ENCODE measurements at places on chromosomes 16 and 17. TPM values are rescaled to one million over a fixed set of nuclear protein-coding genes. Genes with fewer than 3 reads are reported as not detected.

- no peaks in the 10 kb centered on the region for H3K27me3 ChIP-seq
- DNase-seq, result peak; percentile 1
- no peak overlapping the region for H3K4me3 ChIP-seq
- H3K36me3 ChIP-seq, result no peaks in the 10 kb centered on the region
- H3K27ac ChIP-seq, result no peak overlapping the region
Observed at GRCh38 chr16:63289834-63290460, 1253.7 kb upstream of the CDH8 start.

- H3K4me3 ChIP-seq, result no peak overlapping the region
- peaks cover 10% of the 10 kb centered on the region for H3K4me1 ChIP-seq
- H3K27me3 ChIP-seq, result no peaks in the 10 kb centered on the region
- H3K27ac ChIP-seq, result no peak overlapping the region
- DNase-seq, result no peak
Observed at GRCh38 chr17:80956321-80957190, 35.1 kb upstream of the CHMP6 start.

GRCh38 chr17:80785477-80786178 lies 206.0 kb upstream of the CHMP6 start:
- no peaks in the 10 kb centered on the region for H3K27me3 ChIP-seq
- no peak overlapping the region for H3K4me3 ChIP-seq
- H3K4me1 ChIP-seq, result peaks cover 17% of the 10 kb centered on the region

Gene C17orf50
- total RNA-seq, result not detected

- H3K4me3 ChIP-seq, result no peak overlapping the region
- no peak overlapping the region for H3K27ac ChIP-seq
- H3K4me1 ChIP-seq, result peaks cover 2% of the 10 kb centered on the region
- peak; percentile 65 for DNase-seq
- H3K36me3 ChIP-seq, result no peaks in the 10 kb centered on the region
- H3K27me3 ChIP-seq, result no peaks in the 10 kb centered on the region
Observed at GRCh38 chr16:14420721-14421488, 209.2 kb downstream of the PARN start.

DNA sequence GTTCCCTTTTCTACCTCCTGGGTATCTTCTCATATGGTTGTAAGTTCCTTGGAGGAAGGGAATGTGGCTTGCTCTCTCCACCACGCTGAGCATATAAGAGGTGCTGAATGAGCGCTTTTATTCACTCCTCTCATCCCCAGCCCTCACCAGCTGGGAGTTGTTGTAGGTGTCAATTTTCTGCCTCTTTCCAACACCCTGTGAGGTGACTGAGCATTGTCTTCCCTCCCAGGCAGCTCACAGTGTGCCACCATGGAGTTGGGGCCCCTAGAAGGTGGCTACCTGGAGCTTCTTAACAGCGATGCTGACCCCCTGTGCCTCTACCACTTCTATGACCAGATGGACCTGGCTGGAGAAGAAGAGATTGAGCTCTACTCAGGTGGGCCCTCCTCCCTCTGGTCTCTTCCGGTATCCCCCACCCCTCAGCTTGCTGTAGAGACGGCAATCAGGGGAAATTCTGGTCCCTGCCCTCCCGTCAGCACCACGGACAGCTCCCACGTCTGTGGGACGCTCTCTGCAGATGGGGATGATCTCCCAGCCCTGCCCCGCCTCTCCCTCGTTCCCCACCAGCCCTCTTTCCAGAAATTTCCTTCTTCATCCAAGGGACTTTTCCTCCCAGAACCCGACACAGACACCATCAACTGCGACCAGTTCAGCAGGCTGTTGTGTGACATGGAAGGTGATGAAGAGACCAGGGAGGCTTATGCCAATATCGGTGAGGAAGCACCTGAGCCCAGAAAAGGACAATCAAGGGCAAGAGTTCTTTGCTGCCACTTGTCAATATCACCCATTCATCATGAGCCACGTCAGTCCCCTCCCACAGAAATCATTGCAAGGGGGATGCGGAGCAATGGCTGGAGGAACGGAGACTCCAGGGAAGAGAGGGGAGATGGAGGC lies 18.3 kb downstream of the CIITA start:
- no peaks in the 10 kb centered on the region for H3K36me3 ChIP-seq
- DNase-seq, result peak; percentile 33
- no peaks in the 10 kb centered on the region for H3K4me1 ChIP-seq
- H3K27ac ChIP-seq, result no peak overlapping the region
- H3K27me3 ChIP-seq, result no peaks in the 10 kb centered on the region

Measured in fibroblast of lung (primary cell).